Activated naive CD4-positive, alpha-beta T cell treated with anti-CD3 and anti-CD28 coated beads, Interleukin-2, amount 50 U/mL, for 72 hours (primary cell): ENCODE measurements at places on chromosomes 13 and 19. TPM values are rescaled to one million over a fixed set of nuclear protein-coding genes. Genes with fewer than 3 reads are reported as not detected.

- DNase-seq = no peak
Observed at GRCh38 chr19:46803555-46803954, 15.2 kb upstream of the SLC1A5 start.

GRCh38 chr13:99339736-99340397 lies 32.7 kb upstream of the GPR183 start:
- no peak for DNase-seq

Gene ERVK3-1
- total RNA-seq = 30.3 TPM

Gene OR10H1
- total RNA-seq = 0.10 TPM

DNA sequence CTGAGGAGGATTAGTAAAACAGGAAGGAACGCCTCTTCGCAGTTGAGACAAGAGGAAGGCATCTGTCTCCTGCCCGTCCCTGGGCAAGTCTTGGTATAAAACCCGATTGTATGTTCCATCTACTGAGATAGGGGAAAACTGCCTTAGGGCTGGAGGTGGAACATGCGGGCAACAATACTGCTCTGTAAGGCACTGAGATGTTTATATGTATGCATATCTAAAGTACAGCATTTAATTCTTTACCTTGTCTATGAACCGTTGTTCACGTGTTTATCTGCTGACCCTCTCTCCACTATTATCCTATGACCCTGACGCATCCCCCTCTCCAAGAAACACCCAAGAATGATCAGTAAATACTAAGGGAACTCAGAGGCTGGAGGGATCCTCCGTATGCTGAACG lies 722 bp upstream of the TIMM50 start:
- no peak for DNase-seq

- DNase-seq = peak; percentile 82
Observed at GRCh38 chr13:99307648-99308339, 595 bp upstream of the GPR183 start.
